ENCODE measurements at places on chromosomes 7 and 10. TPM values are rescaled to one million over a fixed set of nuclear protein-coding genes. Genes with fewer than 3 reads are reported as not detected.

Gene MTG1
- 83.7 TPM for total RNA-seq

Gene RET
- total RNA-seq, result 3.5 TPM

Gene APBB1IP
- total RNA-seq, result 0.14 TPM

Gene ELFN1
- total RNA-seq, result 4.6 TPM

Gene VWA2
- total RNA-seq, result 1.6 TPM

Gene ZNF467
- total RNA-seq, result 2.1 TPM

GRCh38 chr10:80517416-80518142 is 20.1 kb upstream of the SH2D4B start:
- no peak overlapping the region for H3K4me3 ChIP-seq
- peaks cover 88% of the 10 kb centered on the region for H3K36me3 ChIP-seq
- no peaks in the 10 kb centered on the region for H3K27me3 ChIP-seq

DNA sequence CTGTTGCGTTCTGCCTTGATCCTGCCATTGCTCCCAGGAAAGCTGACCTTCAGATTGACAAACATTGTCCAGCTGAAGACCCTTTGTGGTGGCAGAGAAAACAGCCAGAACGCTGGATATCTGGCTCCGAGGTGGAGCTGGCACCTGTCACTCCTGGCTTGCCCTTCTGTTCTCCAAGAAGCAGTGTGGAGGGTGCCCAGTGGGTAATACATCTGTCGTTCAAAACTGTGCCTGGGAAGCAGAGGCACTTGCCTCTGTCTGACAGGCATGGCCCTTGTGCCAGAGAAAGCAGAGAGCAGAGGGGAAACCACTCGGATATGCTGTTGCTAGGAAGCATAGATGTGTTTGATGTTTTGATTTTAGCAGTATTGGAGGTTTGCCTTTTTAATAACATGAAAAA is 231.4 kb downstream of the BMPER start:
- H3K36me3 ChIP-seq, result no peaks in the 10 kb centered on the region
- no peaks in the 10 kb centered on the region for H3K27me3 ChIP-seq
- no peaks in the 10 kb centered on the region for H3K4me1 ChIP-seq
- H3K4me3 ChIP-seq, result no peak overlapping the region

- H3K4me3 ChIP-seq, result no peak overlapping the region
- H3K36me3 ChIP-seq, result no peaks in the 10 kb centered on the region
- DNase-seq, result no peak
- H3K27me3 ChIP-seq, result no peaks in the 10 kb centered on the region
- no peak overlapping the region for H3K27ac ChIP-seq
These were observed 2.3 kb upstream of the SCRN1 start for GRCh38 chr7:29991937-29992336.

- H3K27ac ChIP-seq, result no peak overlapping the region
- H3K27me3 ChIP-seq, result no peaks in the 10 kb centered on the region
- H3K4me3 ChIP-seq, result no peak overlapping the region
- H3K4me1 ChIP-seq, result no peaks in the 10 kb centered on the region
- no peaks in the 10 kb centered on the region for H3K36me3 ChIP-seq
These were observed 955.5 kb upstream of the AUTS2 start for GRCh38 chr7:68642727-68643126.

DNA sequence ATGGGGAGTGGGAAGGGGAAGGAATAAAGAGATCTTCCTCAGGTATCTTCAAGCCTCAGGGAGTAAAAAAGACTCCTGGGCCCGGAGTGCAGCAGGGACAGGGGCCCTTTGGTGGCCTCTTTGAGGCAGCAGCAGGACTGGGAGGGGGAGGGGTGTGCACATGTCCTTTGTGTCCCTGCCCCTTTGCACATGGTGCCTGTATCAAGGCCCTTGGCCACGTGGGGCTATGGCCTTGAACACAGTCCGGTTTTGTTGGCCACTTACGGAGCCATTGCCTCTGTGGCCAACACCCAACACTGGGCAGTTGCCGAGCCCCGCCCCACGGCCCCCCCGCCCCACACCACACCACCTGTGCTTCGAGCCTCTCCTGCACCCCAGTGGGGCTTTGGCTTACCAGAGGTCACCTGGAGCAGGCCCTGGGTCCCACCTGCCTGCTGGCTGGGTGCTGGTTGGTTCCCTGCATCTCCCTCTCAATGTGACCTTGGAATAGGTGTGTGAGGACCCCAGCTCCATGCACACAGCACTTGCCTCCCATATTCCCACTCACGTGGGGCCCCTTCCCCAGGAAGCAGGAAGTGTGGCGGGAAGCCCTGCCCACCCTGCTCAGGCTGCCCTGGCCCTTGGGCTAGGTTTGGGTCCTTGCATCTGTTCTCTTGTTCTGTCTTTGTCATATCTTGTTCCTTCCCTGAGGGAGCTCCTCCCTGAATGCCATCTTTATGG is 5.4 kb downstream of the SAP25 start:
- H3K27ac ChIP-seq, result no peak overlapping the region
- H3K4me1 ChIP-seq, result peaks cover 4% of the 10 kb centered on the region
- no peak overlapping the region for H3K4me3 ChIP-seq
- peaks cover 27% of the 10 kb centered on the region for H3K36me3 ChIP-seq
- no peaks in the 10 kb centered on the region for H3K27me3 ChIP-seq

DNA sequence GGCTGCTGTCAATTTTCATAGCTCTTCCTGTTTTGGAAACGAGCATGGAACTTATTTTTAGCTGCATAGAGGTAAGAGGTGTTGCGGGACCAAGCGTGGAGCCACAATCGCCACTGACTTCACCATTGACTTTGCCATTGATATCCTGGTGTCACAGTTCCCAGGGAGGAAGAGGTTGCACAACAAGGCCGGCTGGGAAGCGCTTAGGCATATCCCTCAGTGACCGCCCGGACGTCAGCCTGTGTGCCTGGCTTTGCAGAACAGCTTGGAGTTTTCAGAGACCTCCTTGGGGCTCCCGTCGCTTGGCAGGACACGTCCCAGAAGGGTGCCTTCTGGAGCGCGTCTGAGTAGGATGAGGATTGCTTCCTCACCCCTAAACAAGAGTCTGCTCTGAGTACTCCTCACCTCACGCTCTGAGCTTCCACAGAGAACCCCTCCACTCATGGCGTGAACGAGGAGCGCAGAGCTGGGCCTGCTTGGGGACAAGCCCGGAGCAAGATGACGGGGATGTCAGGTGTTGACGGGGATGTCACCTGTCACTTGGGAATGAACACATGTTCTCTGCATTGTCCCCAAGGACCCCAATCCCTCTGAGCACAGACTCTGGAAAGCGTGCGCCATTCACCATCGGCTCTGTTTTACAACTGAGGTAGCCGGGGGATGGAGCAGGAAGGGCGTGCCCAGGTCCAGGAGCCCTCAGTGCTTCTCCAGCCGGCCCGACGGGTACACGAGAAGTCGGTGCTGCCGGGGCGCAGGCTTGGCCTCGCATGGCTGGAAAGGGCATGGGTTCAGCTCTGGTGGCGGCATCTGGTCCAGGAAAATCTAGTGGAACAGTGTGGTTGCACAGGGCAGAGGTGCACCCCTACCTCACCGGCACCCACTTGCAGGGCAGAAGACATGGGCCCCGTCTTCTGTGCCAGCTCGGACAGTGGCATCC is 192.3 kb upstream of the SHH start:
- H3K4me3 ChIP-seq, result no peak overlapping the region
- no peaks in the 10 kb centered on the region for H3K4me1 ChIP-seq
- H3K27ac ChIP-seq, result no peak overlapping the region

DNA sequence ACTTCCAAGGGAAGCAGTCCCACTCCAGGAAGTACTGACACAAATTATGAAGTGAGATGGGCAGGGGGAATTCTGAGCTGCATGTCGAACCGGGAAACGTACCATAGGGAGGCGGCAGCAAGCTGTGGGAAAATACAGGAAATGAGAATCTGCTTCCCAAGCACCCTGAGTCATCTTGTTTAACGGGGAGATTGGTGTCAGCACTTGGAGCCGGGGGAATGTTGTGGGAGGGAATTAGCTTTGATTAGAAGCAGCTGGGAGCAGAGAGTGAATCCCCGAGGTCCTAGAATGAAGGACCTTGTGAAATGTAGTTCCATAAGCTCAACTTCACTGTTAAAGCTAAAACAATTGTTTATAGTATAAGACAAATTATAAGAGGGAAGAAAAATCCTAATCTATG is 141.4 kb upstream of the PRKCQ start:
- no peak overlapping the region for H3K27ac ChIP-seq
- H3K27me3 ChIP-seq, result no peaks in the 10 kb centered on the region
- no peaks in the 10 kb centered on the region for H3K4me1 ChIP-seq
- H3K36me3 ChIP-seq, result no peaks in the 10 kb centered on the region
- no peak for DNase-seq

DNA sequence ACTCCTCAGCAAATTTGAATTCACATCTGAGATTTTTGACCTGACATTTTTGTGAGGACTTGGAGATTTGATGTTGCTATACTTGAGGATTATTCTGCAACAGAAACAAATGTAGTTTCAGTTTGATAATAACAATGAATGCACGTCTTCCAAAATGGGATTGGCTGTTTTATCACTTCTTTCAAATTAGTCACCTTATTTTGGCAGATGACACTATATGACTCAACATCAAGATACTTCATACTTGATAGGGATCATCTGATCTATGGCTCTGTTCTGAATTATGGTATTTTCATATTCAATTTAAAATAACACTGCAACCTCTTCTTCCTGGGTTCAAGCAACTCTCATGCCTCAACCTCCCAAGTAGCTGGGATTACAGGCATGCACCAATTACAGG is 24.2 kb downstream of the ARL5B start:
- no peak overlapping the region for H3K27ac ChIP-seq
- H3K4me1 ChIP-seq, result no peaks in the 10 kb centered on the region
- no peak overlapping the region for H3K4me3 ChIP-seq
